ENCODE measurements at places on chromosomes 1 and 21.
A peak's percentile ranks its signal among the peaks of the same experiment; 100 is the strongest.

DNA sequence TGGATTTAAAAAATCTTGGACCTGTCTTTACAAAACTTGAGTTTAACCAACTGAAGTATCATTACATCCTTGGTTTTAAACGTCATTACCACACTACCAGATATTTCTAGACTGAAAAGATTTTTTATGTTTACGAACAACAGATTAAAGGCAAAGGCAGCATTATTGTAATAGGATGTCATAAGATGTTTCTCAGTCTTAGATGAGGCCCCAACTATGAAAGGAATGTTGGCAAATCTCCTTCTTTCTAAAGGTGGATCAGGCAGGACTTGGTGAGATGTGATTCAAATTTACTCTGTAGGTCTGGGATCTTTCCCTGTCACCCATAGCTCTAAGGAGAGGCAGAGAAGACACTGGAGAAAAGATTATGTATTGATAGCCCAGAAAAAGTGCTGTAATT is 417.9 kb downstream of the PTBP2 start:
- DNase-seq: no peak

GRCh38 chr1:204989266-204990058 is 53.5 kb upstream of the CNTN2 start:
- DNase-seq: peak; percentile 43

DNA sequence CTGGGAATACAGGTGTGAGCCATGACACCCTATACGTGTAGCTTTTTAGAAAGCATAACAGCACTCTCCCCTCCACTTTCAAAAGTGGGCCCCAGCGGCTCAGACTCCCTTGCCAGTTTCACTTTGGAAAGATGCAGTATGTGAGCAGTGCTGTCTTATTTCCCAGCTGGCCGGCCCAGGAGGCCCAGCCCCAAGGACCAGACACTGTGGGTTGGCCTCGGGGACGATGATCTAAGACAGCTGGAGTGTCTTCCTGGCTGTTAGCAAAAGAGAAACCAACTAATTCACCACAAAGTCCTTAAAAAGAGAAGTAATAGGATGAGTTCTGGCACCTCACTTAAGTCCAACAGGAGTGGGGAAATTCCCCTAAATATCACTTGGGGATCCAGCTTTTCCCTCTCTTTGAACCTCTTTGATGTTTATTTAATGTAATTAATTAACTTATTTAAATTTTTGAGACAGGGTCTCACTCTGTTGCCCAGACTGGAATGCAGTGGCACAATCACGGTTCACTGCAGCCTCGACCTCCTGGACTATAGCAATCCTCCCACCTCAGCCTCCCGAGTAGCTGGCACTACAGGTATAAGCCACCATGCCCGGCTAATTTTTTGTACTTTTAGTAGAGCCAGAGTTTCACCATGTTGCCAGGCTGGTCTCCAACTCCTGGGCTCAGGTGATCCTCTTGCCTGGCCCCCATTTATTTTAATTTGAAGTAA is 17.6 kb upstream of the CLIC4 start:
- no peak for DNase-seq

- no peak for DNase-seq
These were observed 66.8 kb downstream of the OBSCN start for GRCh38 chr1:228274452-228275178.

- DNase-seq: no peak
These were observed 2.8 kb downstream of the PIGV start for GRCh38 chr1:26790551-26790953.

GRCh38 chr1:84582802-84583587 is 8.8 kb upstream of the CTBS start:
- no peak for DNase-seq
